ENCODE measurements at places on chromosomes 2 and 18.

DNA sequence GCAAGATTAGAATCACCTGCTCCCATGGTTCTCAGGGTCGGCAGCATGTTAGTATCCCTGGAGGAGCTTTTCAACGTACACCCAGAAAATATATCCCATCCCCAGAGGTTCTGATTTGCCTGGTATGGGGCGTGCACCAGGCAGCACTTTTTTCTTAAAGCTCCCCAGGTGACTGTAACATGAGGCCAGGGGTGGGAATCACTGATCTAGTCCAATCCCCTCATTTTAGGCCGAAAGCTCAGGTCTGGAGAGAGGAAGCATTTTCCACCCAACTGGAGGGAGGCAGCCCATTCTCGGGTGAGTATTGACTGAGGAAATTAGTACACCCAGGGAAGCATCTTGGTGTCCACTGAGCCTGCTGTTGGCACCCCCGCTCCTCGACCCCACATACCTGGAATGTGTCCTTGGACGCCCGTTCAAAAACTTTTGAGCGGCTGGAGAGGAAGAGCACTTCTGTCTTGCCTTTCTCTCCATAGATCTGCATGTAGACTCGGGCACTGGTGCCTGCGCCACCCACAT lies 94.3 kb downstream of the LOXHD1 start:
- no peak for DNase-seq

DNA sequence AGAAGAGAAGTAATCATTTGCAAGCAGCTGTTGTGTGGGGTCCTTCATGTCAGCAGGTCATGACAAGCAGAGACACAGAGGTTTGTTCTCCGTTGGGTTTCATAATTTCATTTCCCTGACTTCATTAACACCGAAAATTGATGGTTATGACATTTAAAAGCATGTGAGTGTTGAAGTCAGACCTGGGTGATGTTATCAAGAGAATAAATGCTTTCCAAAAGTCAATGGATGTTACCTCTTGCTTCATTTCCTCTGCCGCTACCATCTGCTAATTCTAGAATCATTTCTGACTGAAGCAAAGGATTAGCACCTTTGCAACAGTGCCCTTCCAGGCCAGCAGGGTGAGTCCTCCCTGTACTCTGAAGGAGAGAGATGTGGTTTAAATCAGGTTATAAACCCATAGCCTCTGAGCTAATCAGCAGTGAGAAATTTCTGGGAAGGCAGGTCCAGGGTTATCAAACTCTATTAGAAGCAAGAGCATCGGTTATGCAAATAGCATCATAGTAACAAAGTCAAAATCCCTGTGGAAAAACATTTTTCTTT lies 446.2 kb downstream of the PIK3C3 start:
- no peak for DNase-seq

DNA sequence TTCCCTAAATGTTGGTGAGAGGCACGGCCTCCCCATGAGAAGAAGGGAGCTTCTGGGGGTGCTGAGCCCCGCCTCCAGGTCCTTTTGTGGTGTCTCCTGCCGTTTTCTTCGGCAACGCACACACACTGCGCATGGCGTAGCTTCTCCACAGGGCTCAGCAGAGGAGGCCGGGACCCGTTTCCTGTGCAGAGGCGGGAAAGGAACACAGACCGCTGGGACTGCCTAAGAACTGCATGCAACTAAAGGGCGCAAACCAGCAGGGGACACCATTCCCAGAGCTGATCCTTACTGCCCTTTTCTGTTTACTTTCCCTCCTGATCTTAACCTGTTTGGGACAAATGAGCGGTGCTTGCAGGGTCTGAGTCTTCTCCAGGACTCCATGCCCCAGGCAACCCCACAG lies 90.3 kb upstream of the CAPN13 start:
- DNase-seq: no peak

DNA sequence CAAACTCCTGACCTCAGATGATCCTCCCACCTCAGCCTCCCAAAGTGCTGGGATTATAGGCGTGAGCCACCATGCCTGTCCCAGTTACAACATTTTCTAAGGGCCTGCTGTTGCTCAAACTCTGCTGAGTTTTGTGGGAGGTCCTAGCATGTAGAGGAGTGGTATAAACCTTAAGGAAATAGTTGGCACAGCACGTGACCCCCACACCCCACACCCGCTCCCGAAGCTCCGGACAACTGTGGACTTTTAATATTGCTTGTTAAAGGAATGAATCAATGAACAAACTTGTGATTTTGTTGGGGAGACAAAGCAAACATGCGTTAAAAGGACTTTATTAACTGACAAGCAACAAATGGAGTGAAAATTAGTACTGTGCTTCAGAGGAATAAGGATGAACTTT lies 137.8 kb upstream of the GATA6 start:
- DNase-seq: no peak

DNA sequence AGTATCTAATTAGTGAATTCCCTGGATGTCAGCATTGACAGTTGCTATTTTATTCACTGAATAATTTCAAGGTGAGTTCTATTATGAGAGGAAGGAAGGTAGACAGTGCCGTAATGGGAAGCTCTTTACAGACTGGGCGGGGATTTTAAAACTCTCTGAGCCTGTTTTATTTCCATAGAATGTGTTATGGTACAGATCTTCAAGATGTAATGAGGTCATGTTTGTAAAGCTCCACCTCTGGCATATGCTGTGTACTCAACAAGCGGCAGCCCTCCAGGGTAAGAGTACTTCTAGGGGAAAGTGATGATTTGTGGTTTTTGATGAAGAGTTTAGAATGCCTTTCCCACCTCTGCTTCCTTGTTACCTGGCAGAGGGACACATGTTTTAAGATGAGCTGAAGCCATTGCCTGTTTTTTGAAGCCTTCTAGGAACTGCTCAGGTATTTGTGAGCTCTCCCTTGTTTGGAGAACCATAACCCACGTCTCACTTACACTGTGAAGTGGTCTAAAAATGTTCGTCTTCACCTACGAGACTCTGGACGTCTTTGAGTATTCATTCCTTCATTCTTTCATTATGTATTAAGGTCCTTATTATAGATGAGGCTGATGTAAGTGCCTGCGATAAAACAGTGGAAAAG lies 251.2 kb downstream of the PTGR3 start:
- no peak for DNase-seq

DNA sequence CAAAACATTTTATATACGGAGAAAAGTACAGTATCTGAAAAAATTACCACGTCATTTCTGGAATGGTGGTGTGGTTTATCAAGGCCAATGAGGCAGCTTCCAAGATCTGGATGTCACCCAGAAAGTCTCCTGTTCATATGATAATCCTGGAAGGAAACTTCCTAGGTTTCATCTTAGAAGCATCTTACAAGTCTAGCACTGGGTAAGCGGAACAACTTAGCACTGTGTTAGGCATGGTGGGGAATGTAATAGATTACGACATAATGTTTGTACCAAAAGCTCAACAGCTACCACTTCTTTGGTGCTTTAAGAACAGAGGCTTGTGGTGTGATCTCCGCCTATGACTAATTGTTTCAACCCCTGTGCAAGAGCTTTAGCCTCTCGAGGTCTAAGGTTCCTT lies 63.1 kb upstream of the LYPD1 start:
- no peak for DNase-seq

DNA sequence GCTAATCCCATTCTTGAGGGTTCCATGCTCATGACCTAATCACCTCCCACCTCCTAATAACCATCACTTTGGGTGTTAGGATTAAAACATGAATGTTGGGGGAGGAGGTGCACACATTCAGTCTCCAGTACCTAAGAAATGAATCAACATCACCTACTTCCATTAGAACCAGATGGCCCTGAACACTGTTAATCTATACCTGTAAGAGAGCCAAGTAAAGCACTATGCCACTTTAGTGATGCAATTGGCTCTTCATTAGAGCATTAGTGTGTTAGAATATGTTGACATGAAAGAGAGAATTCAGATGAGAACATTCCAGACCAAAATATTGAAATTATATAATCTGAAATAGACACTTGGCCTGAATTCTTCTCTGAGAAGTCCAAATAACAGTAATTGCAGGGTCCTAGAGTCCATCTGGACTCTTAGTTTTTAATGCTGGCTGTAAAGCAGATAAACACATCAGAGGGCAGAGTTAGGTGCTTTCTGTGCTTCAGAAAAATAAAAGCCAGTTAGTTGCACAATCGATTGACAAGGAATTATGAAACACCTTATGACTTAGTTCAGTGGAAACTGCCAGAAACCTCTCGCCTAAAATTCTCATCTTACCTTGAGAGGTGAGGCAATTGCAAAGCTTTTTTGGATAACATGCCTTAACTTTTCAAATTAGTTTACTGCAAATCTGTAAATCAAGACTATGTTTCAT lies 923.7 kb downstream of the SLC4A3 start:
- no peak for DNase-seq

DNA sequence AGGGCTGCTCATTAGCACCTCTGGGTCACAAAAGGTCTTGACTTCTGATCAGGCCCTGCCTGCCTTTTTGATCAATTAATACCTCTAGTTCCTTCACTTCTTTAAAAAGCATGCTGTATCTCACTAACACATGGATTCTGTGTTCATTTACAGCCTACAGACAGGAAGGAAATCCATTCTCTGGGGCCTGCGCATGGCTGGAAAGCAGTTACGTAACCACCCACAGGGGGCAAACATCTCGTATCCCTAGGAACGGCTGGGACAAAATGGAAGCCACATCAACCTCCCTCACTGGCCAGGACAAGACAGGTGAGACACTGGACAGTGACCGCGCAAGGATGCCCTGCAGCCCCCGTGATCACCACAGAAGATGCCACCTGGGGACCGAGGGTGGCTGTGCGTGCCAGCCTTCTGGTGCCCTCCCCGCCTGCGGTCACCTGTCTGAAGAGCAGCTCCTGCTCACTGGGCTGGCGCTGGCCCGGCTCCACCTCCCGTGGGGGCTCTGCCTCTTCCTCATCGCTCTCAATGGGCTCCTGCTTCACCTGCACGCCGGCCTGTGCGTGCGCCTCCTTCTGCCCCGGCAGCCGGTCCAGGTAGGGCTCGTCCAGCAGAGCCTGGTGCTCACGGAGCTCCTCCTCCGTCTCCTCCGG lies 266.9 kb downstream of the TWIST2 start:
- no peak for DNase-seq

DNA sequence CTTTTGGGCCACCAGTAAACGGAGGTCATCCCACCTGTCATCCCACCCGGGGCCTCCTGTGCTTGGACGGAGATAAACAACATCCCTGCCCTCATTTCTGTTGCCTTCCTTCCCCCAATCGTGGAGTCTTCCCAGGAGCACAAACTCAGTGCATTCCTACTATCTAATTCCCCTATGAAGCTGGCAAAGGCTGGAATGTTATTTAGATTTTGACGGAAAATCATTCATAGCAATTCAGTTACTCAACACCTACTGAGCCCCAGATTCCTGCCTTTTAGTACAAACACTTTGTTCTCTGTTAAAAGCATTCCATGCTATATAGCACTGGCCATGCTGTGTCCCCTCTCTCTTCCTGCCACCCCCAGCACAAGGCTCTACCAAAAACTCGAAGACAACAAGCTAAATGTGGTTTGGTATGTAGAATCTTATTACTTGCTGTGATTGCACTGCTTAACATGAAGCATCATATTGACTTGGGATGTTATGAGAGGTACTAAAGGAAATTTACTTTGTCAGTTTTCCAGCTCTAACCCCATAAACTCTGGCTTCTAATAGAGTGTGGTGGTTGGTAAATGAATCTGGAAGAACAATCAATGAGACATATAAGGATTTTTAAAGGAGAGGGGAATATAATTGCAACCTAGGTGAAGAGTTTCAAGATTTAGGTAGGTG lies 32.3 kb upstream of the IMPA2 start:
- no peak for DNase-seq

DNA sequence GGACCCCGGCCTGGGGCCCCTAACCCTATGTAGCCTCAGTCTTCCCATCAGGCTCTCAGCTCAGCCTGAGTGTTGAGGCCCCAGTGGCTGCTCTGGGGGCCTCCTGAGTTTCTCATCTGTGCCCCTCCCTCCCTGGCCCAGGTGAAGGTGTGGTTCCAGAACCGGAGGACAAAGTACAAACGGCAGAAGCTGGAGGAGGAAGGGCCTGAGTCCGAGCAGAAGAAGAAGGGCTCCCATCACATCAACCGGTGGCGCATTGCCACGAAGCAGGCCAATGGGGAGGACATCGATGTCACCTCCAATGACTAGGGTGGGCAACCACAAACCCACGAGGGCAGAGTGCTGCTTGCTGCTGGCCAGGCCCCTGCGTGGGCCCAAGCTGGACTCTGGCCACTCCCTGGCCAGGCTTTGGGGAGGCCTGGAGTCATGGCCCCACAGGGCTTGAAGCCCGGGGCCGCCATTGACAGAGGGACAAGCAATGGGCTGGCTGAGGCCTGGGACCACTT lies 16.4 kb downstream of the EMX1 start:
- DNase-seq: no peak

- no peak for DNase-seq
Measured at GRCh38 chr2:8527031-8527430, 154.8 kb upstream of the ID2 start.

GRCh38 chr2:101097638-101098037 lies 53.5 kb downstream of the TBC1D8 start:
- DNase-seq: no peak

DNA sequence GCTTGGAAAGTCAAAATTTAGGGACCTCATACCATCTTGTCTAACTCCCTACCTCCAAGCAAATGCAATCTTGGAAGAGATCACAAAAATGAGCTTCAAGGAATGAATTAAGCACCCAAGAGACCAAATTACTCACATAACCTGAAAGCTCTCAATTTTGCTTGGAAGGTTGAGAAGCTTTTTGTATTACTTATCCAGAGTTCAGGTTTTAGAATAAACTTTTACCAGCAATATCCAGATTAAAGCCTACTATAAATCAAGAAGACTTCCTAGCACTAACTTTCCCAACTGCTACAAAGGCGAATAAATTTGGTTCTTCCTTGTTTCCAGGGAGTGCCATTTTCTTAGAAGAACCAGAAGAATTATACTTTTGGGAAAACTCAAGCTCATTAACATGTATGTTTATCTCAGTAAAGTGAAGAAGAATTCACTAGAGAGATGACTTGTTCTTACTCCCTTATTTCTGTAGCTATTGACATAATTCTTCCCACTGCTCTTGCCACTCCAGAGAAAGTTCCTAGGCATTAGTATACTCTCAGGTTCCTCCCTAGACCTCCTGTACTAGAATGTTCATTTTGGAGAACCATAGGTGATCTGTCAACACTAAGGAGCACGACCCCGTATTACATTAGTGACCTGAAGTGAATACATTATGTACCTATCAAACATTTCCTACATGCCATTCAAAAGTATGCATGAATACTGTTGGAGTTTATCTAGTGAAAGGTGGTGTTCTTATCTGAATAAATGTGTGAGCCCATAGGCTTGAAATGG lies 18.0 kb upstream of the STPG4 start:
- DNase-seq: no peak
